ENCODE measurements at places on chromosomes 12 and 14. TPM values are rescaled to one million over a fixed set of nuclear protein-coding genes. Genes with fewer than 3 reads are reported as not detected.

Gene SYNDIG1L
- under 0.01 TPM for total RNA-seq

Gene CRACR2A
- 3.6 TPM for total RNA-seq

Gene ANKRD33
- not detected for total RNA-seq

Gene GYS2
- not detected for total RNA-seq

Gene RASSF8
- total RNA-seq: 55.7 TPM

Gene CIDEB
- total RNA-seq: 7.2 TPM

Gene FGD4
- total RNA-seq: 59.5 TPM

Gene TEX22
- total RNA-seq: 0.43 TPM

Gene FAM90A1
- total RNA-seq: 0.13 TPM

Gene SMOC1
- total RNA-seq: 96.4 TPM

Gene REC8
- 1.8 TPM for total RNA-seq

Gene GRIN2B
- not detected for total RNA-seq

Gene AGAP2
- 0.11 TPM for total RNA-seq

Gene LHX5
- total RNA-seq: not detected

Gene OR4E1
- total RNA-seq: not detected

Gene FOXG1
- under 0.01 TPM for total RNA-seq

Gene C12orf50
- total RNA-seq: not detected

Gene HECTD1
- total RNA-seq: 265 TPM

Gene MYL2
- total RNA-seq: not detected

Gene LIN7A
- total RNA-seq: 0.13 TPM

Gene ART4
- total RNA-seq: 0.11 TPM

Gene RERGL
- total RNA-seq: not detected

Gene WNT1
- not detected for total RNA-seq

Gene COX8C
- total RNA-seq: not detected

Gene RAPGEF3
- 18.6 TPM for total RNA-seq

Gene NRL
- 1.4 TPM for total RNA-seq

Gene RBM23
- 179 TPM for total RNA-seq

Gene NFE2
- 0.65 TPM for total RNA-seq

Gene SLC10A1
- not detected for total RNA-seq

Gene DHH
- not detected for total RNA-seq

Gene KRT6C
- total RNA-seq: not detected

Gene CLEC4A
- 0.32 TPM for total RNA-seq

Gene KRT84
- not detected for total RNA-seq

Gene KCNK10
- not detected for total RNA-seq

Gene LRIG3
- 197 TPM for total RNA-seq

Gene POLE
- 22.5 TPM for total RNA-seq

Gene TDRD9
- total RNA-seq: 2.7 TPM

Gene OVCH1
- total RNA-seq: 0.65 TPM

Gene PMEL
- 0.32 TPM for total RNA-seq

Gene FAM186B
- total RNA-seq: 0.39 TPM
